ENCODE measurements at places on chromosomes 7 and 10.

GRCh38 chr7:76333511-76334101, 25.2 kb downstream of the YWHAG start:
- no peak for DNase-seq

DNA sequence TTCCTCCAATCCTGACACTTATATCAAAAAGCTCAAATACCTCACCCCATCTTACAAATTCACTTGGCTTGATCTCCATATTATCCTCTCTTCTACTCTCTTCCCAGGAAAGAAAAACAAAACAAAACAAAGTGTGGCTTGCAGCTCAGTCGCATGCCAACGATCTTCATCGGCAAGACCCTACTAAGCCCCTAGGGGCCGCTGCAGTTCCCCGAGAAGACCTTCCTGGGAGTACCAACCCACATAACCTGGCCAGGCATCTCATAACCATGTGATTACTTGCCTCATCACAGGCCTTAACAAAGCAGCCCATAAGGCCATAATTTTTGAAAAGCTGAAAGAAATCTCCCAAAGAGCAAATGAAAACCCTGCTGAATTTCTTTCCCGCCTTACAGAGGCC, 103.7 kb downstream of the ZNF92 start:
- DNase-seq, result no peak

GRCh38 chr10:31170636-31171035, 139.0 kb upstream of the ZNF438 start:
- no peak for DNase-seq

DNA sequence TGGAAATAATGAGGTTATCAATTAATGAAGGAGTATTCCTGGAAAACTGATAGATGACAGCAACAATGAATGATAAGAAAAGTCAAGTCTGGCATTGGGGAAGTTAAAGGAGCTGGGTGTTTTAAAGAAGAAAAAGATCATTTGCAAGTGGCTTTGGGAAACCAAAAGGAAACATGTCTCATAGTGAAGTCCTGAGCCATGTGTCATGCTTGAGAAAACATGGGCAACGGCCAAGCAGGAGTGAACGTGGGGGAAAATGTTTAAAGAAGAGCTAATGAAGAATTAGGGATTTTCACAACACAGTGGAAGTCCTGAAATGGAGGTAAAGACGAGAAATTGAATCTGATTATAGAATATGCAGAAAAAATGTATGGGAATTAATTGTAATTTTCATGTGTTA, 1383.2 kb upstream of the CELF2 start:
- DNase-seq, result no peak

DNA sequence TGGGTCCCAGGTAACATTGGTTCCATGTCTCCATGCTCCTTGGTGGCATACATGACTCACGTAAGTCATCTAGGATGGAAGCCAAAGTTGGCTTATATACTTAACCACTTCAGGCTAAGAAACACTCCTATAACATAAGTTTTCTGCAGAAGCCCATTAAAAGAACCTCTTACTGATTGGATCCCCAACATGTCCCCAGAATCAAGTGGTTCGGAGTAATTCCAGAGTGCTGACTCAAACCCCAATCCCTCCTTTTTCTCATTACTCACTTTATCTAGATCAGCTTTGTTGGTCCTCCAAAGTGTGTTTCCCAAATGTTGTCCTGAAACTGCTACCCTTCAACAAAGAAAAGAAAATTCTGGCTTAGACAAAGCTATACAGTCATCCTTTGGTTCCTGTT, 10.1 kb upstream of the ATOH7 start:
- DNase-seq, result no peak

DNA sequence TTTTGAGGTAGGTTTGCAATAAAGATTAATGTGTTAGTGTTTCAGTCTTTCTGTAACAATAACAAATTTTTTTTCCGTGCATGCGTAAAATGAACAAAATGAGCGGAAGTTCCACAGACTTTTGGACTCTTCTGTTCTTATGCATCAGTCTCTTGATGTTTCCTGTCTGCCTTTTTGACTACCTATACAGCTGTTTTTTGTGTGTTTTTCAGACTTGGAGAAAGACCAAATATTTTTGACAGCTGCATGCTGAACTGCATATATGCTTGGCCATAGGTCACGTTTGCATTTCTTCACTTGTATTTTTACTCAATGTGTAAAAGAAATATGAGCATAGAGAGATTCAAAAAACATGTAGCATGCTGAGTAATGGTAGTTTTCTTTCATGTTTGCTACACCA, 119.3 kb downstream of the BBS9 start:
- no peak for DNase-seq

GRCh38 chr7:53744403-53744760, 708.9 kb downstream of the POM121L12 start:
- DNase-seq, result no peak

- DNase-seq, result no peak
Measured at GRCh38 chr7:115654384-115655214, 376.0 kb downstream of the TFEC start.

DNA sequence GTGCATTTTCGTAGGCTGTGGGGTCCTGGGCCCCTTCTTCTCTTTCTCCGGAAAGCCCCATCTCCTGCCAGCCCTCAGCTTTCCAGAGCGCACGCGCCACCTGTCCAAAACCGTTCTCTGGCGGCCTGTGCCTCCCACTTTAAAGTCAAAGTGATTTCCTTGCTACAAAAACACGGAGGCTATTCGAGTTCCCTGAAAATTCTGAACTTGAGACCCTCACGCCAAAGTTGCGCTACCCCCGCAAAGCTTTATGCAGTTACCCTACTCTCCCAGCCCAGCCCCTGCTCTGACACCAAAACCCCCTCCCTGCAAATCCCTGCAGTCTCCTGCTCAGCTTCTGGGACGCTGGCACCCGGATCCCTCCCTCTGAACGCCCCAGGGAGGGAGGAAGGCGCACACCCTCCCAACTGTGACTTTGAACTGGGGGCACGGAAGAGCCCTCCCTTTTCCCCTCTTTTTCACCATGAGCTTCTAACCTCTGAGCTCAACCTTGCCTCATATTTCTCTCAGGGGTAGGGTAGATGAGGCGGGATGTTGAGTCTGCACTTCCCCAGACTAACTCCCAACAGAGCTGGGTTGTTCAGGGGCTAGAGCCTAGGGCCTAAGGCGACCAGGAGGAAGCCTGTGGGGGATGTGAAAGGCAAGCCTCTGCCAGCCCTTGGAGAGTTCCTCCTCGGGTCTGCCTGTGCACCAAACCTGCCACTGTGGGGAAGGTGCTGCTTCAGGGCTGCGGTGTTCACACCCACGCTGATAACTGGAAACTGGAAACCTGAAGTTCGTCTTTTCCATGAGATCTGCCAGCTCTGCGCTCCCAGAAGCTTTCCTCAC, 2.7 kb upstream of the PAX4 start:
- no peak for DNase-seq

All from effector CD8-positive, alpha-beta T cell (primary cell).